ENCODE measurements at places on chromosomes 2 and 18. TPM values are rescaled to one million over a fixed set of nuclear protein-coding genes. Genes with fewer than 3 reads are reported as not detected.
A peak's percentile ranks its signal among the peaks of the same experiment; 100 is the strongest.

GRCh38 chr2:64799592-64800252 lies 146.0 kb upstream of the SERTAD2 start:
- H3K36me3 ChIP-seq: no peaks in the 10 kb centered on the region
- H3K4me3 ChIP-seq: no peak overlapping the region
- H3K27me3 ChIP-seq: peaks cover 12% of the 10 kb centered on the region
- DNase-seq: no peak

DNA sequence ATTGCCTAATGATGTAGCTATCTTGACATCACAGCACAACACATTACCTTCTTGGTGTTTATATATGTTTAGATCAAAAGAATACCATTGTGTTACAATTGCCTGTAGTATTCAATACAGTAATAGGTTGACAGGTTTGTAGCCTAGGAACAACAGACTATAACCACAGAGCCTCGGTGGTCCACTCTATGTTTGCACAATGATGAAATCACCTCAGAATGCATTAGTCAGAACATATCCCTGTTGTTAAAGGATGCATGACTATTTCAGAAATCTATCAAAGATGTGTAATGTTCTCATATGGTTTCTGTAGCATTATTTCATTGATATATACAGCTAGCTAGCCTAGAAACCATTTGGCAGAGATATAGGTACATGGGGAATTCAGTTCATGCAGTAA lies 8.9 kb downstream of the METTL5 start:
- peaks cover 19% of the 10 kb centered on the region for H3K4me1 ChIP-seq
- H3K36me3 ChIP-seq: peaks cover 61% of the 10 kb centered on the region
- no peak overlapping the region for H3K27ac ChIP-seq
- H3K4me3 ChIP-seq: no peak overlapping the region
- no peak for DNase-seq

GRCh38 chr2:8152392-8153257 lies 529.2 kb upstream of the ID2 start:
- peaks cover 44% of the 10 kb centered on the region for H3K4me1 ChIP-seq
- DNase-seq: no peak
- H3K27me3 ChIP-seq: no peaks in the 10 kb centered on the region
- H3K36me3 ChIP-seq: peaks cover 24% of the 10 kb centered on the region
- peak overlapping the region; percentile 55 for H3K27ac ChIP-seq

The MALL gene
- total RNA-seq: not detected

DNA sequence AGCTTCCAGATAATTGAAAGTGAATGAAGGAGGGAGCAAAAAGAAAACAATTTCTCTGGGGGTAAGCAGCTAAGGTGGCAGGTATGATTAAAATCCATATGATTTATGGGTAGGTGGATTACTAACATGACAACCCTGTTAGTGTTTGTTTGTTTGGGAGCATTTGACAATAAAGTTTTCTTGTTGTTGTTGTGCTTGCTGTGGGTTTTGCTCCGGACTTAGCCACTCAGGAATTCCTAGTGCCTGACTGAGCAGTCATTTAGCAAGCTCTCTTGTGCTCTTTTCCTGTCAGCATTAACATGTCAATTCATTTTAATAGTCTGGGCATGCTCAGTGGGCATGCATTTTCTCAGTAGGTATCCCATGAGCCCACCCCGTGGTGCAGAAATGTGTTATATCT lies 674.8 kb upstream of the ZEB2 start:
- no peaks in the 10 kb centered on the region for H3K36me3 ChIP-seq
- no peaks in the 10 kb centered on the region for H3K4me1 ChIP-seq

DNA sequence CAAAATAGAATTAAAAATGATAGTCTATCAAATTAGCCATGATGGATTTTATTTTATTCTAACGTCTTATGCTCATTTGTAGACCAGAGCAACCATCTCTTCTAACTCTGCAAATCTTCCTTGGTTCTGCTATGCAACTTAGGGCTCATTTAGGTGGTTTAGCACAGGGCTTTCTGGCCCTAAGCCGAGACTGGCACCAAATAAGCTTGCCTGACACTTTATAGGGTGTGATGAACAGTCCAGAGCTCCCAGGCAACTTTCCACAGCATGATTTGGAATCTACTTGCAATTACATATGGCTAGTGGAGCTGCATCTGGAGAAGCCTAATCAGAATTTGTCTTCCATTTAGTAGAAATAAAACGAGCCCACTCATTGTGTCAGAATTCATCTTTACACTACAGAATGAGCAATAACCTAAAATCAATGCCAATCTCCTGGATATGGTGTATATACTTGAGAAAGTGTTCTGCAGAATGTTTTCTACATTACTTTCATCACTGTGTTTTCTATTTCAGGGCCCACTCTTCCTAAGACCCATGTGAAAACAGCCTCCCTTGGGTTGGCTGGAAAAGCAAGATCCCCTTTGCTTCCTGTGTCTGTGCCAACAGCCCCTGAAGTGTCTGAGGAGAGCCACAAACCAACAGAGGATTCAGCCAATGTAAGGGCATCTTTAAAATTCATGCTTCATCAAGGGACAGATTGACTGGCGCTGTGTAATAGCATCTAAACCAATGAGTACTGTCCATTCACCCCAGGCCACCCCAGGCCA lies 698.2 kb downstream of the MBD2 start:
- no peak overlapping the region for H3K4me3 ChIP-seq
- no peaks in the 10 kb centered on the region for H3K27me3 ChIP-seq
- H3K4me1 ChIP-seq: no peaks in the 10 kb centered on the region
- H3K27ac ChIP-seq: no peak overlapping the region
- H3K36me3 ChIP-seq: no peaks in the 10 kb centered on the region

DNA sequence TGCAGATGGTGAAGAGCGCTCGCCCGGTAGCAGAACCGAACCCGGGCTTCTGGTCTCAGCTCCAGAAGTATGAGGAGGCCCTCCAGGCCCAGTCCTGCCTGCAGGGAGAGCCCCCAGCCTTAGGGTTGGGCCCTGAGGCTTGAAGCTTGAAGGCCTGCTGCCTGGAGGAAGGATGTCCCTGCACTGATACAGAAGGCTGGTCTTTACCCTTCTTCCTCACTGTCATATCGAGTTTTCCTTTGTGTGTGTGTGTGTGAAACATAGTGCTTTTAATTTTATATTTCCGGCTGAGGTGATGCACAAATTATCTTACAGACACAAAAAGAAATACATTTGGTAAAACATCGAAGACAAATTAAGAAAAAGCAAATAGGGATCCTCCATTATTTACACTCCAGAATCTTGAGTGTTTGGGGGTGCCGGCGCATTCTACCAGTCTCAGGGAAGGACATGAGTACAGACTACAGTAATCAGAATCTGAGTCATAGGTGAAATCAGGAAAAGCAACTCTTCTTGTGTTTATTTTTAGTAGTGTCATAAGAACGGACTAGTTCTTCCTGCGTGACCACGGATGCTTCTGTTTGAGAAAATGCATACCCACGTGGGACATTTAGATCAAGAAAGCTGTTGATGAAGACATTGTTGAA lies 1.3 kb downstream of the DUSP28 start:
- peaks cover 45% of the 10 kb centered on the region for H3K36me3 ChIP-seq
- H3K27me3 ChIP-seq: no peaks in the 10 kb centered on the region
- peak; percentile 57 for DNase-seq
- peak overlapping the region; percentile 85 for H3K4me3 ChIP-seq
- H3K4me1 ChIP-seq: peaks cover 79% of the 10 kb centered on the region
- H3K27ac ChIP-seq: peak overlapping the region; percentile 80

The SLC5A7 gene
- total RNA-seq: not detected

The CRYGB gene
- not detected for total RNA-seq

GRCh38 chr2:190126798-190127197 lies 64.3 kb upstream of the MSTN start:
- no peaks in the 10 kb centered on the region for H3K36me3 ChIP-seq
- H3K27ac ChIP-seq: no peak overlapping the region
- DNase-seq: no peak
- no peaks in the 10 kb centered on the region for H3K27me3 ChIP-seq
- H3K4me3 ChIP-seq: no peak overlapping the region

Measured in activated CD8-positive, alpha-beta memory T cell treated with anti-CD3 and anti-CD28 coated beads, Interleukin-2, amount 10 ng/mL, durations not matched to agents 7 days and 5 days (primary cell).